ENCODE measurements at places on chromosomes 5 and 9.

GRCh38 chr5:164115420-164115819 lies 610.0 kb downstream of the MAT2B start:
- DNase-seq: no peak

GRCh38 chr9:133354766-133355165 lies 1.5 kb downstream of the SURF1 start:
- DNase-seq: no peak

GRCh38 chr5:155082401-155082800 lies 68.8 kb downstream of the KIF4B start:
- no peak for DNase-seq

DNA sequence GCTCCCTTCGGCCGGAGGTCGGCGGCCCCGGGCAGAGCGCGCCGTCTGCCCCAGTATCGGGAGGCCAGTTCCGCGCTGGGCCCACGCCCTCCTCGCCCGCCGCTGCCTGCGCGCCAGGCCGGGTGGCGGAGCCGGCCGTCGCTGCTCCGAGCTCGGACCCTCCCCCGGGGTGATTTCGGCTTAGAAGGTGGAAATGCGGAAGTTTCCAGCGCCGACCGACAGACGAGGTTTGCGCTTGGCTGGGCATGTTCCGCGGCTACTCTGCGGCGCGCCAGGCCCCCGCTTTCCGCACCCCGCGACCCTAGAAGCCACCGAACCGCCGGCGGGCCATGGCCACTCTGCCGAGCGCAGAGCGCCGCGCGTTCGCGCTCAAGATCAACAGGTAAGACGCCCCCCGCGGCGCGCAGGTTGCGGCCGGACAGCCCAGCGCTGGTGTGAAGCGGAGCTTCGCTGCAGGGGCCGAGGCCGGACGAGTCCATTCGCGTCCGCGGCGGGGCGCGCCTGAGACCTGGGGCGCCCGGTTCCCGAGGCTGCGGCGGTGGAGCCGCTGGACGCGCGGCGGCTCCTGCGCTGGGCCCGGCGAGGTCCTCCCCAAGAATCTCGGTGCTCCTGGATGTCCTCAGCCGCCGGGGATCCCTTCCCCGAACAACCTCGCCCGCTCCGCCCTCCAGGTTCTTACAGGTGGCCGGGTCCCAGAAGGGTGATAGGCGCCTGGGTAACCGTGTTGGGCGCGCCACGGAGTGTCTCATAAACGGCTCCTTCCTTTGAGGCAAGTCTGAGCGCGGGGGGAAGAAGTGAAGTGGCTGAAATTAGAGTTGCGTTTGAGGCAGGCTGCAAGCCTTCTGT lies at the start of gene DOCK8:
Gene DOCK8 (plus strand): TSS at position 218 of the 846 bp plus-strand sequence. CDS start 112 bp downstream, at position 330.
- peak; percentile 90 for DNase-seq

GRCh38 chr9:37037503-37038301 lies 3.6 kb upstream of the PAX5 start:
- no peak for DNase-seq

GRCh38 chr5:32949286-32949970 lies 238.3 kb downstream of the NPR3 start:
- no peak for DNase-seq

GRCh38 chr9:97564291-97565175 lies 63.1 kb downstream of the TMOD1 start:
- no peak for DNase-seq

- peak; percentile 45 for DNase-seq
These were observed 247.7 kb upstream of the ANKRD55 start for GRCh38 chr5:56480705-56481427.

DNA sequence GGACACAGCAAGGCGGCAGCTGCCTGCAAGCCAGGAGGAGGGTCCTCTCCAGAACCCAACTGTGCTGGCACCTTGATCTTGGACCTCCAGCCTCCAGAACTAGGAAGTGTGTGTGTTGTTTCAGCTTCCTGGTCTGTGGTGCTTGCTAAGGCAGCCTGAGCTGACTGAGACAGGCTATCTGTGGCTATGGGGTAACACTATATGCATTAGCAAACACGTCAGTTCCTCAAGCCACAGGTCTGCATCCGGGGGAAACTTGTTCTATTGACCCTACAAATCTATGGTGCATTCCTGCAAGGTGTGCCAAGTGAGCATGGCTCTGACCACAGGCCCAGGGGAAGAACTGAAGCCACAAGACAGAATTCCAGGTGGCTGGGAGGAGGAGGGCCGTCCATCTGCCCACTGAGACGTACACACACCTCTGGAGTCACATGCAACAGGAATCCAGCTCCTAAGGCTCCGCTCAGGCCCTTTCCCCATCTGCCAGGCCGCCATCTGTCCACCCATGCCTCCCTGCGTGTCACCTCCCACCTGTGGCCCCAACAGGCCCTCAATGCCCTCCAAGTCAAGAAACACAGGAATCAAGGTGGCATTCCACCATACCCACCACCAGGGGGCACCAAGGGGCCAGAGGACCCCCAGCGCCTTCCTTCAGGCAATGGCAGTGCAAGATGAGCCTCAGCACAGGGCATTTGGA lies 174.9 kb downstream of the ROR2 start:
- DNase-seq: peak; percentile 31

DNA sequence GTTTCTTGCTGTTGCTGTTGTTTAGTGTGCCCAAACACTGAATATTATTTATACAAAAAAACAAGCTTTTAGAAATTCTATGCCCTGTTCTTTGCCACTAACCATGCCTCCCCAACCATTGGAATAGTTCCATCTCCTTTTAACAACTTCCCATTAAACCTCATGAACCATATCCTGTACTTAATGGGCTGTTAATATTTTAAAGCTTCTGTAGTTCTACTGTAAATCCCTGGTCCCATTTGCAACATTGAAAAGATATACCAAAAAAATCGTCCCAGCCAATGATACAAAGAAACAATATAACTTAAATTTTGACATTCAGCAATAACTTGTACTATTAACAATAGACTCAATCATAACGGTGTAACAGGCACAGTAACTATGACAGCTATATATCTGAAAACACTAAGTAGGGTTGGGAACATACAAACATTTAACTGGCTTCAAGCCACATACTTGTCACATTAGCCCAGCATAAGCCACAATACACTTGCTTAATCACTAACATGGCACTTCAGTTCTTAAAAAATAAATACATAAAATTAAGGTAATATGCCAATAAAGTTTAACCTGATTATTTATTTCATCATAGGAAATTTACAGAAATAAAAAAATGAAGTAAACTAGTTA lies 86.1 kb downstream of the ADAMTS6 start:
- no peak for DNase-seq

- no peak for DNase-seq
These were observed 88.4 kb upstream of the SH3PXD2B start for GRCh38 chr5:172542651-172543131.

DNA sequence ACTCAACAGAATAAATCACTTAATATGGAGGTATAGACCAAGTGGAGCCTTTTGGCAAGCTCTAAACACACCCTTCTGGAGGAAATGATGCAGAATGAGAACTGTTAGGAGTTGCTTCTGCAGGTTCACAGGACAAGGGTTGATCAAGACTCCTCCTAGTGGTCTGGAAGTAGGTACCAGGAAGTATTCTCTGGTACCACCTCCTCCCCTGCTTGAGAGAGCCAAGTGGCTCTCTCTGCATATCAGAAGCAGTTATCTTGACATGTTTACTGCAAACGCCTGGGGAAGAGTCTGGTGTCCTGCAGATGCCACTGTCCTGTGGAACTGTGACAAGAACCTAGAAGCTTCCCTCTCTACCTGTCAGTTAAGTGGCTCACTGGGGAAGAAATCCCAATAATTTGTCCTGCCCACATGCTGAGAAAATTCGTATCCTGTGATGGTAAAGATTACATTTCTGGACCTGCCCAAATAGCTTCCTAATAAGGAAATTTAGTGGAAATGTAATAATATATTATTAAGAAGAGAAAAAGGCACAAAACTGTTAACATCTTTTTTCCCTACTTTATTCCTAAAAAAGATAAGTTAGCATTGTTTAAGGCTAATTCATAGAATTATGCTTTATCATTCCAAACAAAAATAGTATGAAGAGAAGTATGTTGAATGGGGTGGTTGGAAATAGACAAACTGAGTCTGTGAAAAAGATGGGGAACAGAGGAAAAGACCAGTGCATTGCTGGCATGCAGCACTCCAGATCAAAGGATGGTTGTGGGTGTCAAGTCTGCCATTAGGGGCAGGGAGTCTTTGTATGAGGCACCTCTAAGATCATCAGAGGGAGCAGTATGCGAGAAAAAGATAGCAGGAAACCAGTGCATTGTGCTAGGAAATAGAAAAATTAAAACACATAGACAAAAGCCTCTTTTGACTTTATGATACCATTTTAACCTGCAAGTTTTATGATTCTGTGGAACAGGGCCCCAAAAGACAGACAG lies 118.8 kb downstream of the CDC42SE2 start:
- DNase-seq: peak; percentile 64

DNA sequence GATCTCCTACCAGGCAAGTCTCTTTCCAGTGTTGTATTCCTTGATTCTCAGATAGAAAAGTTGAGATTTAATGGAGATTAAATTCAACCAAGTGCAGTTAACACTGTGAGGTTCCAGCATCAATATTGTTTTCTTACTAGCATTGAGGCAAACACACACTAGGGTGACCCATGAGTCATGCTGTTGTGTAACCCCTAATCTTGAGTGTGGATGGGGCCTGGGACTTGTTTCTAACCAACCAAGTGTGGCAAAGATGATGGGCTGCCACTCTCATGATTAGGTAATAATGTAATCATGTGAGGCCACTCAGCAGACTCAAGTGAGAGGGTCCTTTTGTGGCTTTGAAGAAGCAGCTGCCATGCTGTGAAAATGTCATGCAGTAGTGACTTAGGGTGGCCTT lies 394.2 kb downstream of the IRX2 start:
- DNase-seq: no peak

DNA sequence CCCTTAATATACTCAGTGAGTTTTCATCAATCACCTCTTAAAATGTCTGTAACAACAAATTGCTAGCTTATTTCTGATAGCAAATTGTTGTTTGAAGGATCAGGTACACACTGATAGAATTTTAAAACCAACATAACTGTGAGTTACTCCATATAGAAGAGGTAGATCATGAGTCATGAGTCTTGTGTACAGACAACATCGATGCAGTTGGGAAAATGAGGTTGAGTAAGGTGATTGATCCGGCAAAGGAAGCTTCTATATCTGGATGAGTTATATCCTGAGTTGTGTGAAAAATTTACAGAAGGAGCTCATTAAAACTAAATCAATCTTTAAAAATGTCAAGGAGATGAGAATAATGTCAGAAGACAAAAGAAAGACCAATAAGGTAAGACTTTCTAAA lies 604.6 kb upstream of the RGMB start:
- no peak for DNase-seq

DNA sequence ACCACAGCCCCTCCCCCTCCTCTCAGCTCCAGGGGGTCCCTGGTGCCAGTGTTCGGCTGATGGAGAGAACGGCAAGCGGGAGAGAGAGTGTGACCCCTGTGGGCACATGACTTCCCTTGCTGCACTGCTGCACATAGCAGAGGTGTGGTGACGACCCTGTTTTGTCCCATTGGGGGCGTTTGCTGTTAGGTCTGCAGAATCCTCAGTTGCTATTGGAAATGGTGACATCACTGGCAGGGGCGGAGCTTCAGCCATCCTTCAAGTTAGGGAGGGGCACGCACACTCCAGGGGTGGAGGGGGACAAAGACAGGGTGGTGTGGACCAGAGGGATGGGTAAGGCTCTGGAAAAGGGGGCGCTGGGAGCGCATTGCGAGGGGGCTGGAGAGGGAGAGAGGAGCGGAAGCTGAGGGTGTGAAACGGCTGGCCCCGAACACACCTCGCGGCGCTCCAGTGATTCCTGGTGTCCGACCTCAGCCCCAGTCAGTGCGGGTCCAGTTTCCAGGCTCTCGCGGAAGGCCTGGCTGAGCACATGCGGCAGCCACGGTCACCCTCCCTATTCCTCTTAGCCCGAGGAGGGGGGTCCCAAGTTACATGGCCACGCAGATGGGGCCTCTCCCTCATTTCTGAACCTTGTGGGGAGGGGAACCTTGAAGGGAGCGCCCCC lies 764 bp upstream of the GRIN1 start:
- no peak for DNase-seq

GRCh38 chr9:122822938-122823337 lies 5.5 kb downstream of the PDCL start:
- DNase-seq: no peak

GRCh38 chr5:88833371-88834130 lies 49.4 kb downstream of the MEF2C start:
- peak; percentile 45 for DNase-seq

GRCh38 chr9:20563917-20564316 lies 58.4 kb downstream of the MLLT3 start:
- no peak for DNase-seq

GRCh38 chr5:97936231-97936630 lies 753.2 kb upstream of the RIOK2 start:
- no peak for DNase-seq

- DNase-seq: no peak
These were observed 194.4 kb downstream of the EBF1 start for GRCh38 chr5:158905281-158905680.

DNA sequence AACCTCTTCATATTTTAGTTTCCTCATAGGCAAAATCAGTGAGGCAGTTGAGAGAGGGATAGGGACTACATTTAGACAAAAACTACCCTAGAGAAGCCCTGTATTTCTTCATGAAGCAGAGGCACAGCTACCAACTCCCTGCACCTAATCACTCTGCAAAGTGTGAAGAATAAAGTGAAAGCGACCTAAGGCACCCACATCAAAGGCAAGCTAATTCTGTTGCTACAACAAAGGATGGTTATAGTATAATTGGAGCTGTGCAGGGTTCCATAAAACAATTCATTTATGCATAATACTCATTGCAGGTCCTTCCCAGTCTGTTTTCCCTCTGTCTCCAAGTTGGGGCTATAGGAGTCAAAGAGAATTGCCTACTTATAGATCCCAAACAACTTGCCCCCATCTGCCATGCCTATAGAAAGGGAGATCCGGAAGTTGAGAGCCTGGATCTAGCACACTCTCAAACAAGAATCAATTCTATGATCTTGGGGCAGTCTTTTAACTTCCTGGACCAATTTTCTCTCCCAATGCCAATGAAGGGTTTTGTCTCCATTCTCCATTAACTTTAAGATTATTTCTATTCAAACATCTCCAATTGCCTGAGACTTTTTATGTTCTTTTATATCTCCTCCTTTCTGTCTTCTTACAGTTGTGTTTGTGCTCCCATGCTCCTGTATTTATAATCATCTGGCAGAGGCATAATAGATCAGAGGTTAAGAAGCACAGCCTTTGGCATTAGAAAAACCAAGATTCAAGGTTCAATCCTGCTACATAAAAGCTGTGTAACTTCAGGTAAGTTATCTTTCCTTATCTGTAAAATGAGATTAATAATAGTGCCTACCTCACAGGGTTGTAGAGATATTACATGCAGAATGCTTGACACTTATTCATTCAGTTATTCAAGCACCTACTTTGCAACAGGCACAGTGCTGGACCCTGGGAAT lies 56.0 kb upstream of the PTGER4 start:
- DNase-seq: no peak

DNA sequence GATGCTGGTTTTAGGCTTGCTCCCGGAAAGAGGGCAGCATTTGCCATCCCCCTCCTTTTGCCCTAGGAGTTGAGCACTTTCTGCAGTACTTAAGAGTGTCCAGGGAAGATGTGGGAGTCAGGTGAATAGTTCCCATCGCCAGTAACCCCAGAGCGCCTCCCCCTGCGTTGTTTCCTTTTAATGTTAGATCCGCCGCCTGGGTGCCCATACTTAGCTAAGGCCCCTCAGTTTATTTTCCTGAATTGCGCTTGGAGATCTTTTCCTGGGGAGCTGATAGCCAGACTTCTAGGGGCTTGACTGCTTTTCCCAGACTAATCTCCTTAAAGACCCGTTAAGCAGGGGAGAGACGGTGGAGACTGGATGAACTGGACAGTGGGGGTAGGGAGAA lies 377 bp upstream of the PCDHAC2 start:
- no peak for DNase-seq

Data from inflammatory macrophage treated with lipopolysaccharide for 4 hours (primary cell).